ENCODE measurements at places on chromosomes 11 and 22.

GRCh38 chr11:12353534-12353933 is 23.8 kb upstream of the PARVA start:
- DNase-seq, result no peak

DNA sequence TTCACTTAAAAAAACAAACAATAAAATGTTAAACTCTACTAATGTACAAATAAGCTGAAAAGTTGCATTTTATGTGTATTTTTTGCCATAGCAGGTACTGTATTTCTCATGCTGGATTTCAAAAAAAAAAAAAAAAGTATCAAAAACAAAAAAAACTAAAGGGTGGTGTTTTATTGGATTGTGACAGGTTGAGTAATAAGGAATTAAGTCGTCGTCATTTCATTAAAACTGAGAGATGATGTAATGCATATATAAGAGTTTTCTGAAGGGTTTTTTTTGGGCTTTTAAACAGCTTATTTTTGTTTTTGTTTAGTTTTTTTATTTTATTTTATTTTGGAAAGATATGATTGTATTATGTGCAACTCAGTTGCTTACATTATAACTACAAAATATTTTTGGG is 10.9 kb upstream of the ADSL start:
- DNase-seq, result no peak

GRCh38 chr11:11318961-11319360 is 34.1 kb downstream of the CSNK2A3 start:
- no peak for DNase-seq

- no peak for DNase-seq
Measured at GRCh38 chr11:78400702-78401101, 16.9 kb downstream of the GAB2 start.

DNA sequence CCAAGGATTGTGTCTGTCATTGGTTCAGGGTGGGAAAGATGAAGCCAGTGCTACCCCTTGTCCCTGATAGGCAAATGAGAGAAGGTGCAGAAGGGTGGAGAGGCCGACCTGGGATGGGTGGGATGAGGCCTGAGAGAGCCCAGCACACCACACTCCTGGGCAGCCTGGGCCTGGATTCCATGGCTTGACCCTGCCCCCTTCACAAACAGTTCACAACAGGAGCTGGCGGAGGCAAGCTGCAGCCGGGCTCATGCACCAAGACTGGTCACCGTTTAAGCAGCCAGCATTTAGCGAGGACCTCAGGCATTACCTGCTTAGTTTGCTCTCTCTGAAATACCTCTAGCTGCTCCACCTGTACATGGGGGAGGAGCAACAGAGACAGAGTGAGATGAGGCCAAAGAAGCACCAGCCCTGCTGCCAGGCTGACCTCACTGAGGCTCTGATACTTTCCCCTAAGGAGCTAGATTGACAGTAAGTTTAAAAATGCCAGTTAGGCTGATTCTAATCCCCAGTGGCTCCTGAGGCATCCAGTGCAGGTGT is 13.5 kb downstream of the IL18BP start:
- DNase-seq, result no peak

Data from esophagus squamous epithelium (tissue), 5 donors.